Stimulated activated CD4-positive, alpha-beta T cell treated with anti-CD3 and anti-CD28 coated beads, Interleukin-1b, Interleukin-23, amount 100 ng/mL, for 24 hours (primary cell): ENCODE measurements at places on chromosomes 1 and 21.

DNA sequence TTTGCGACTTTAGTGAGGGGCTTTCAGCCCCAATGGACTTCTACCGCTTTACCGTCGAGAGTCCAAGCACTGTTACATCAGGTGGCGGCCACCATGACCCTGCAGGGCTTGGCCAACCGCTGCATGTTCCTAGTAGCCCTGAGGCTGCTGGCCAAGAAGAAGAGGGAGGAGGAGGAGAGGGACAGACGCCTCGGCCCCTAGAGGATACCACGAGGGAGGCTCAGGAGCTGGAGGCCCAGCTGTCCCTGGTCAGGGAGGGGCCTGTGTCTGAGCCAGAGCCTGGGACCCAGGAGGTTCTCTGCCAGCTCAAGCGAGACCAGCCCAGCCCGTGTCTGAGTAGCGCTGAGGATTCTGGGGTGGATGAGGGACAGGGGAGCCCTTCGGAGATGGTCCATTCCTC, 8.6 kb upstream of the SLC25A34 start:
- DNase-seq = no peak

GRCh38 chr1:77553568-77554291, 128.7 kb downstream of the ZZZ3 start:
- DNase-seq = no peak

DNA sequence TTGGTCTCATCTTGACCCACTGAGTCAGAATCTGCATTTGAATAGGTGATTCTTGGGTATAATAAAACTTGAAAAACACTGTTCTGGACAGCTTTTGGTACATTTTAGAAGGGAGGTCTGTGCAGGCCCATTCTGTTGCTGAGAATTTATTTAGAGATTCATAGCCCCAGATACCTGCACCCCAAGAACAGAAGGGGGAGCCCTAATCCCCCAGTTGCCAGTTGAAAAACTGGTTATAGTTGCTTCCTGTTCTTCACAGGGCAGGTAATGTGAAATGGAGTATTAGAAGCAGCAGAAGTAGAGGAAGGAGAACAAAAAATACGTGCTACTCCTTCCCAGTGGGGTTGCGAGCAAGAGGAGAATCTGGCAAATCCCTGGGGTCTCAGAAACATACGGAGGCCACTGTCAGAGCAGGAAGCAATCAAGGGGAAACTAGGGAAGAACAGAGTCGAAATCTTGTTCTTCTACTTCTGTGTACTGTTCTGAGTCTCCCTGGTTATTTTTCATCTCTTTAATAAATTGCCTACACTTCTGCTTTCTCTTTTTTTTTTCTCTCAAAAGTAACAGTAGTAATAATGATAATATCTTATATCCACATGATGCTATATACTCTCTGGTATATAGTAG, 4.6 kb upstream of the CLCA2 start:
- no peak for DNase-seq

GRCh38 chr1:221729771-221730330, 12.0 kb downstream of the DUSP10 start:
- no peak for DNase-seq

- no peak for DNase-seq
These were observed 51.7 kb upstream of the POU3F1 start for GRCh38 chr1:38098101-38098847.

GRCh38 chr1:205619376-205619775, 12.4 kb downstream of the ELK4 start:
- no peak for DNase-seq

GRCh38 chr1:6971699-6972098, 186.4 kb downstream of the CAMTA1 start:
- no peak for DNase-seq

DNA sequence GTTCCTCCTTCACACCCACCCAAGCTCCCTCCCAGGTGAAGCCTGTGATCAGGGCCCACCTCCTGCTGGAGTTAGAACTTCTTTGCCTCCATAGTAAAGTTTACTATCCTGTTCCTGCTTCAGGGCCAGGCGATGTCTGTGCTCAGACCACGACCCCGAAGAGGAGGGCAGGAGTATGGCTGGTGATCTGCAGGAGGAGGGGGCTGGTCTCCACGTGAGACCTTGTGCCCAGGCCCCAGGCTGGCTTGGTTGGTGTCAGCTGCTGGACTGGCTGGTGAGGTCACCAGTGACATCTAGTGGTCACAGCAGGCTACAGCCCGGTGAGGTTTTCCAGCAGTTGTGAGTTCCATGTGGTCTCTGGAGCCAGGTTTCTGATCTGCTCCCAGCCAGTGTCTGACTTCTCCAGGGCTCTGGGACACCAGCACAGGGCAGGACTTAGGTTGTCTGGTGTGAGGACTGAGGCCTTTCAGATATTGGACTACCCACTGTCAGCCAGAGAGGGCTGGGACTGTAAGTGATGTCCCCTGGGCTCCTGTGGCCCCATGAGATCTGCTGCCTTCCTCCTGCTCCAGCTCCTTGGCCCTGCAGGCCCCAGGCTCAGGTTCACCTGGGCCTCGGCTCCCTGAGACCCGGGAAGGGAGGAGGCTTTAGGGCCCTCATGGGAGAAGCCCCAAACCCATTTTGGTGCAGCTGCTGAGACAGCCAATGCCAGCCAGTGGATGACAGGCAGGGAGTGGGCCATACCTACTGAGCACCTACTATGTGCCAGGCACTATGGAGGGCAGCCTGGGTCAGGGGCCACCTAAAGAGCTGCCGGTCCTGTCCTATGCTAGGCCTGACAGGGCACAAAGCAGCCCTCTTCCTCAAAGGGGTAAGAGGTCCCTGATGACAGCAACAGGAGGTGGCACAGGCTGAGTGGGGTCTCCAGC, 6.0 kb upstream of the UBL4B start:
- peak; percentile 25 for DNase-seq

- no peak for DNase-seq
These were observed 38.4 kb upstream of the CASZ1 start for GRCh38 chr1:10834770-10835412.

DNA sequence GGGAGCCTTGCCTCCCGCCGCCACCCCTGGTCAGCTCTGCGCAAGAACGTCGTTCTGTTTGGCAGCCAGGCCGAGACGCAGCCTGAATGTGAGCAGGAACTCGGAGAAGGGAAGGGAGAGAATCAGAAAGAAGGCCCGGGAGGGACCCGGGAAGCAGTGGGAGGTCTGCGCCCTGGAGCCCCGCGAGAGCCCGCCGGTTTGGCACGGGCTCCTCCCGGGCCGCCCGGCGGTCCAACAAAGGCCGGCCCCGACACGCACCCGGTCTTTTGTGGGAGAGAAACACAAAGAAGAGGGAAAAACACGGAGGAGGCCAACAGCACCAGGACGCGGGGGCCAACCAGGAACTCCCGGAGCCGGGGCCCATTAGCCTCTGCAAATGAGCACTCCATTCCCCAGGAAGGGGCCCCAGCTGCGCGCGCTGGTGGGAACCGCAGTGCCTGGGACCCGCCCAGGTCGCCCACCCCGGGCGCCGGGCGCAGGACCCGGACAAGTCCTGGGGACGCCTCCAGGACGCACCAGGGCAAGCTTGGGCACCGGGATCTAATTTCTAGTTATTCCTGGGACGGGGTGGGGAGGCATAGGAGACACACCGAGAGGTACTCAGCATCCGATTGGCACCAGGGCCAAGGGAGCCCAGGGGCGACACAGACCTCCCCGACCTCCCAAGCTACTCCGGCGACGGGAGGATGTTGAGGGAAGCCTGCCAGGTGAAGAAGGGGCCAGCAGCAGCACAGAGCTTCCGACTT, 2.7 kb upstream of the OLIG2 start:
- DNase-seq = no peak

GRCh38 chr1:152198982-152199381, 25.0 kb downstream of the HRNR start:
- DNase-seq = no peak

GRCh38 chr1:215380566-215380965, 186.5 kb upstream of the KCTD3 start:
- DNase-seq = no peak

- no peak for DNase-seq
These were observed 134.2 kb downstream of the ROR1 start for GRCh38 chr1:63908016-63908415.

- DNase-seq = no peak
These were observed 999.5 kb downstream of the NCAM2 start for GRCh38 chr21:21997390-21998333.

DNA sequence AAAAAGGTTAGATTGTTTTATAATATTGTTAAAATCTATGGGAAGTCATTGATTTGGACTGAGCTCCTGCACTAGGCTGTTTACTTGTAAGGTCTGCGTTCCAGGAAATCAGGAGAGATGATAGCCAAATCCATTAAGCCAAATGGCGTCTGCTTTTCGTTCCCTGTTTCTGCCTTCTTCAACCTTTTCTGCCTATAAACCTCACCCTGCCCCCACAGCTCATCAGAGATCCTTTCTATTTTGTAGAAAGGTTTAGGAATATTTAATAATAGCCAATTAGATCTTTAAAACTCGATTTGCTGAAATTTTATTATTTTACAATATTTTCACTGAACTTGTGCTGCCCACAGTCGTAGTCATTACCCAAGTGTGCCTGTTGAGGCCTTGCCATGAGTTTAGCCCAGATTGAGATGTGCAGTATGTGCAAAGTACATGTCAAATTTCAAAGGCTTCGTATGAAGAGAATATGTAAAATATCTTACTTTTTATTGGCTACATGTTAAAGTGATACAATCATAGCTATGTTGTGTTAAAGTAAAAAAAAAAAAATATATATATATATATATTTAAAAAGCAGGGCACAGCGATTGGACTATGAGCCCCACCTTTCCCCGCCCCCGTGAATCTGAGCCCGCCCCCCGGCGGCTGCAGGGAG, 444 bp upstream of the IARS2 start:
- DNase-seq = no peak

DNA sequence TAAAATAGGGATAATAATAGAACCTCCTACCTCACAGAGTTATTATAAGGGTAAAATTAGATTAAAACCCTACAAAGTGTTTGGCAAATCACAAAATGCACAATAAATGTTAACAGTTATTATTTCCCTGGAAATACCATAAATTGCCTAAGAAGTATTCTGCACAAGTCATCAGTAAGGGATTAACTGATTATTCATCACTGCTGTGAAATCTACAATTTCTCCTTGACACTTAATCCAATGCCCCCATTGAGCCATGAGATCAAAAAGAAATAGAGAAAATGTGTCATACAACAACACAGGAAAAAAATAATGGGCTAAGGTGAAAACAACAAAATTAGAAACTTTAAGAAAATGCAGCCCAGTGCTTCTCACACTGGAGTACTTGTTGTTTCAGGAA, 6.7 kb upstream of the SEC16B start:
- DNase-seq = no peak

DNA sequence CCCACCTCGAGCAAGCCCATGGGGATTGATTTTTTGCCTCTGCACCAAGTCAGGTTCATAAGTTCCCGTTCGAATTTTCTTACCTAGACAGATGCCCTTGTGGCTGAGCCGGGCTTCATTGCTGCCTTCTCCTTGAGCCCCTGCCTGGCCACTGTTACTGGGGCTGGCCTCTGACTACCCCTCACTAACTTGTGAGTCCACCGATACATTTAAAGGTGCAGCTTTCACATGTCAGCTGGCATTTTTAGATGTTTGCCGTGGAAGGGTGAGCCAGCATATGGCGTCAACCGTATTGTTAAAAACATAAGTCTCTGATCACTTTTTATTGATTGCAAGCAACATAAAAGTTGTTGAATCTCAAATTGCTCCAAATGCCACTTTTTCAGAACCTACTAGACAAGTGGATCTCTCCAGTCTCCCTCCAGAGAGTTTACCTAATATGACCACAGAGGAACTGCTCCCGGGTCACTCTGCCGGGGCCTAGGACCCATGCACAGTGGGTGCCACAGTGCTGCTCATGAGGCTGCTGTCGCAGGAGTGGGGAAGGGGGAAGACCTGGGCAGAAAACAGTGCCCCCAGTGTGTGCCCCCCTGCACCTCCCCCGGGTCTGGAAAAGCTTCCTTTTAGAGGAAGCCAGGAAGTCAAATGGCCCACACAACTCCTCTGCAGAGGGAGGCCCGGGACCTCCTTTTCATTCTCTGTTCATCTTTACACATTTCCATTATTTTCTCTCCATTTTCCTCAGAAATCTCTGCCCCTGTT, 18.8 kb downstream of the MX1 start:
- DNase-seq = no peak

GRCh38 chr1:97050506-97050905, 328.9 kb downstream of the PTBP2 start:
- no peak for DNase-seq

GRCh38 chr1:225738763-225739162, 38.9 kb upstream of the SRP9 start:
- no peak for DNase-seq

- no peak for DNase-seq
These were observed 13.6 kb downstream of the LHX4 start for GRCh38 chr1:180243517-180244221.

DNA sequence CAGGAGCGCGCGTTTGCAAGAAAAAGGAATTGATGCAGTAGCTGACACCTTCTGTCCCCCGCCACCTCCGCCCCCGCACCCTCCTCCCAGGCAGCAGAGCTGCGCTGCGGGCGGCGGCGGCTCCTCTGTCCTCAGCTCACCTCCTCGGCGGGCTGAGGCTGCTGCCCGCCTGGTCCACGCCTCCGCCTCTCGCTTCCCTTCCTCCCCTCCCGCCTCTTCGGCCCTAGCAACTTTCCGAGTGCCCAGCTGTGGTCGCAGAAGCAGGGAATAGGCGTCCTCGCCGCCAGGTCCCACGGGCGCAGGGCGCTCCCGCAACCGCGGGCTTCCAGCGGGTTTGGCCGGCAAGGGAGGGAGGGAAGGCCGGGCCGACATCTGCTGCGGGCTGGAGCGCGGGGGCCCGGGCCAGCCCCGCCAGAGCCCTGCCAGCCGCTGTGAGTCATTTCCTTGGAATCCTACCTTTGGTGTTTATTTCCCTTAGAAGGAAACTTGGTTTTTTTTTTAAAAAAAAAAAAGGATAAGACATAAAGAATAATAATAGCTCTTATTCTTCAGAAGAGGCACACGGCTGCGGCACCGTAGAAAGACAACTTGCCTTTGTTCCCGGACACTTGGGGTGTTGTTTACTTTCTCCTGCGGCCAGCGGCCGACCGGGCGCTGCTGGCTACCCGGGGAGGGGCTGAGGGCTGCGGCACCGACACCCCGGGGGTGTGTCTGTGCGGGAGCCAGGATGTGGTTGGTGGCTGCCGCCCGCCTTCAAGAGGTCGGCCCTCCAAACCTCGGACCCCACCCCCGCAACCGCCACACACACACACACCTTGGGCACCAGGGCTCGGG, 1.1 kb downstream of the SERTAD4 start:
- no peak for DNase-seq

- DNase-seq = no peak
These were observed 9.8 kb downstream of the RGS18 start for GRCh38 chr1:192167911-192168700.

DNA sequence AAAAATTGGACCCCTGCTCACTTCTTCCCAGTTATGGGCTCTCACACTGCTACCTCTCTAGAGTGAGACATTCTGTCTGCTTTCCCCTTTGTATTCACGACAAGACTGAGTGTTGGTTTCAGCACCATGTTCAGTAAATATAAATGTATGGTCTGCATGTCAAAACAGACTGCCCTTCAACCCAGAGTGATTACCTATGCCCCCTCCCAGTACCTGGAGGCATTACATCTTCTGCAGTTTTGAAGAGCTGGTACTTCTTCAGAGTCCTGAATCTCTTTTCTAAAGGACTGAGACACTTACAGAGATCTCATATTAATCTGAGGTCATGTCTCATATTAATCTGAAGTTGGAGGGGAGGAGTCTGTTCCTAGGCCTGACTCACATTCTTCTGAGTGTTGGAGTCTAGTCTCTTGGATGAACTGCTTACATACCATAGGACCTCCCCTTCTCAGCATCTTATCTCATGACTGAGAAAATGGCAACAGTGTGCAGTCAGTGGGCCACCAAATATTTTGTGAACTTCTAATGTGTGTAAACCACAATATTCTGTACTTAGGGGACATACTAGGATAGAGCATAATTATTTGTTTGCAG, 80.3 kb downstream of the RGL1 start:
- DNase-seq = no peak
